ENCODE measurements at places on chromosomes 1 and 21.
A peak's percentile ranks its signal among the peaks of the same experiment; 100 is the strongest.

DNA sequence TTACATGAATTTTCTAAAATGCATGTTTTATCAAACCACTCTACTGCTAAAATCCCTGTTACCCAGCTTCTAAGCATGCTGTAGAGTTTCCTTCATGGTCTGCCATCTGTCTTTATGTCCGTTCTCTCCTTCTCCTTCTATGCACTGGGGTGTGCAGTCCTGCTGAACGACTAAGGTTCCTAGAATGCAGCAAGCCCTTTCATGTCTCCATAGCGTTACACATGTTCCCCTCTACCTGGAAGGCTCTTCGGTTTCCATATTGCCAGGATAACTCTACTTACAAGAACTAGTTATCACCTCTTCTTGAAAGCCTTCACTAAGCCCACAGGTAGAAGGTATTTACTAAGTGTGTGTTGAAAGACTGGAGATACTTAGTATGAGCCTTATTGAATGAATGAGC is 22.2 kb downstream of the DNM3 start:
- no peak for DNase-seq

GRCh38 chr1:164977561-164977960 is 379.0 kb downstream of the LMX1A start:
- no peak for DNase-seq

- DNase-seq, result peak; percentile 80
Measured at GRCh38 chr1:100038660-100039287, 69.0 kb downstream of the SLC35A3 start.

- no peak for DNase-seq
Measured at GRCh38 chr1:44348061-44348485, 7.0 kb downstream of the ERI3 start.

All from NCI-H2171 treated with DMSO at 0.1 percent for 48 hours (cell line).